IPS DF 19.7 (cell line): ENCODE measurements at places on chromosomes 2 and 18.

- DNase-seq = no peak
Measured at GRCh38 chr2:176753205-176753604, 459.4 kb upstream of the HNRNPA3 start.

- DNase-seq = no peak
Measured at GRCh38 chr2:82124629-82125028, 1820.1 kb upstream of the LRRTM1 start.

GRCh38 chr2:162821176-162821575 is 17.4 kb downstream of the KCNH7 start:
- DNase-seq = no peak

DNA sequence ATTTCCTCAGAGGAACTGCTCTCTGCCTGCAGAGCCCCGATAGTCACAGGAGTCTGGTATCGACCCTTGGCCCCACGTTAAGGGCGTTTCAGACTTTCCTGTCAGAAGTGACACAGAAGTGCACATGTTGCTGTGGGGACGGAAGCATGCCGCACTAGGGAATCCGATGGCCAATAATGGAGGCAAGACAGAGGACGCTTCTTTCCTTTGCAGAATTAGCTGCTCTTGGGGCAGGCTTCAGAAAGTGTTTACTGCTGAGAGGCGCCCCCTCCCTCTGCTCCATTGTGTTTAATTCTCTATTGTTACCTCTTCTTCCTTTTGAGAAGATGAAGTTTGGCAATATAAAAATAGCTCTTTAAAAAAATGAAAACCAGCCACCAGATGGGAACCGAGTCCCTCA is 118.6 kb upstream of the EML6 start:
- no peak for DNase-seq

- peak; percentile 63 for DNase-seq
Measured at GRCh38 chr2:23404426-23404825, 19.4 kb downstream of the KLHL29 start.

DNA sequence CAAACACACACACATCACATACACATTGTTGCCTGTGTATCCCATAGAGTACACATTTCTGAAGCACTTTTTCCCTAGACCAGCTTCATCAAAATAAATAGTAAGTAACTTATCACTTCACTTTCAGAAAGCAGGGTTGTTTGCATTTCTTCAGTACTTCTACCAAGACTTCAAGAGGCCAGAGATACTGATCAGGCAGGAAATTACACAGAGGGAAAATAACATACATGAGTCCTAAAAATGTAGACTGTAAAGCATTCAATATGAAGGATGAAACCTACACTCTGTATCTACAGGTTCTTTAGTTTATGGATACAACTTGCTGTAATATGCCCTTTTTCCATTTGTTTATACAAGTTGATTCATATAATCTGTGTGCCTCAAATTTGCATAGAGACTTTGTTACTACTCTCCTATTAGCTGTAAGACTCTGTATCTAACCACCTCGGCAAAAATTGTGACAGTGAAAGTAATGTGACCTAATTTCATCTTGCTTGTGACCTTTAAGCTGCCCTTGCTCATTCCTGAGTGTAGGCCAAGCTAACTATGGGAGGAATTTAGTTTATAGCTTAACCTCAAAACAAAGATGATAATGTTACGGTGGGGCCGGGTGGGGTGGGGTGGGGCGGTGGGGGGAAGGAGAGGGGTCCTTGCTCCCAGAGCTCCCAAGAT is 228.9 kb upstream of the SPOPL start:
- DNase-seq = no peak
